Stimulated activated CD4-positive, alpha-beta T cell treated with anti-CD3 and anti-CD28 coated beads, TNF-alpha, amount 100 ng/mL, for 4 hours (primary cell): ENCODE measurements at places on chromosomes 4 and X.

DNA sequence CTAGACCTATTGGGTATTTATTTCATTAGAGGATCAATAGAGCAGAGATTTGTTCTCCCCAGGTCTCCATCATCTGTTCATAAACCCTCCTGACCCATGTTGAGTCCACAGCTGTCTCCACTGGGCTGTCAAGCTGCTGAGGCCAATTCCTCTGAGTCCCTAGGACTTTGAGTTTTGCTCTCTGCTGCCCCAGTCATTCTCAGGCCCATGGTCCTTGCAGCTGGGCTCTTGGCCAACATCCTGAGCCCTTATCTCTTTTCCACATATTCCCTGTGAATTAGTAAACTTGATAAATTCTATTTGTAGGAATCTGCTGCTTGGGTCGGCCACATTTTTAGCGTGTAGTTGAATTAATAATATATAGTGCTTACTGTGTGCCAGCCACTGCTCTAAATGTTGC, 41.9 kb downstream of the FHL1 start:
- no peak for DNase-seq

DNA sequence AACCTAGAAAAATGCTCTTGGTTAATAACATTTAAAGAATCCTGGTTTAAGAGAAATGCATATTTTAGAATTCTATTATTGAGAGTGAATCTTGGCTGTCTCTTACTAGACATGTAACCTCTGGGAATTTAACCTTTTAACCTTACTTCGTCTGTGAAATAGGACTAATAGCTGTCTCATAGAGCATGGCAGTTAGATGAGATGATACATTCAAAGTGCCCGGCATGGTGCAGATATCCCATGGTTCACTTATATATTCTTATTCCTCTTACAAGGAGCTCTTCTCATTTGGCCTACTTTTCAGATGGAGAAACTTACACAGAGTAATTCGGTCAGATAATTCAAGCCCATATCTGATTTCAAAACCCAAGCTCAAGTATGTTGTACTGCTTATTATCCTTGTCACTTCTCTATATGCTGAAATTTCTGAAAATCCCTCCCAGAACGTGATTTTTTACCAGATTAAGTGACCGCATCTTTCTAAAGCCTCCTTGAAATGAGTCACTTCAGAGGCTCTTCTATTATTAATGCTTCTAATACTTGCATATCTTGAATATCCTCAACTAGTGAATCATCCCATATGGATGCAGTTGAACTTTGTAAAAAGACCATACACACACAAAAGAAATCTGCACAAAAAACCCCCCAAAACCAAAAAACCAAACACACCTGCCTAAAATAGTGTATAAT, 4.9 kb downstream of the CDKN2AIP start:
- no peak for DNase-seq

- DNase-seq = no peak
Measured at GRCh38 chr4:184250795-184251669, 33.4 kb upstream of the ENPP6 start.

- no peak for DNase-seq
Measured at GRCh38 chr4:186936496-186937375, 213.1 kb upstream of the FAT1 start.

DNA sequence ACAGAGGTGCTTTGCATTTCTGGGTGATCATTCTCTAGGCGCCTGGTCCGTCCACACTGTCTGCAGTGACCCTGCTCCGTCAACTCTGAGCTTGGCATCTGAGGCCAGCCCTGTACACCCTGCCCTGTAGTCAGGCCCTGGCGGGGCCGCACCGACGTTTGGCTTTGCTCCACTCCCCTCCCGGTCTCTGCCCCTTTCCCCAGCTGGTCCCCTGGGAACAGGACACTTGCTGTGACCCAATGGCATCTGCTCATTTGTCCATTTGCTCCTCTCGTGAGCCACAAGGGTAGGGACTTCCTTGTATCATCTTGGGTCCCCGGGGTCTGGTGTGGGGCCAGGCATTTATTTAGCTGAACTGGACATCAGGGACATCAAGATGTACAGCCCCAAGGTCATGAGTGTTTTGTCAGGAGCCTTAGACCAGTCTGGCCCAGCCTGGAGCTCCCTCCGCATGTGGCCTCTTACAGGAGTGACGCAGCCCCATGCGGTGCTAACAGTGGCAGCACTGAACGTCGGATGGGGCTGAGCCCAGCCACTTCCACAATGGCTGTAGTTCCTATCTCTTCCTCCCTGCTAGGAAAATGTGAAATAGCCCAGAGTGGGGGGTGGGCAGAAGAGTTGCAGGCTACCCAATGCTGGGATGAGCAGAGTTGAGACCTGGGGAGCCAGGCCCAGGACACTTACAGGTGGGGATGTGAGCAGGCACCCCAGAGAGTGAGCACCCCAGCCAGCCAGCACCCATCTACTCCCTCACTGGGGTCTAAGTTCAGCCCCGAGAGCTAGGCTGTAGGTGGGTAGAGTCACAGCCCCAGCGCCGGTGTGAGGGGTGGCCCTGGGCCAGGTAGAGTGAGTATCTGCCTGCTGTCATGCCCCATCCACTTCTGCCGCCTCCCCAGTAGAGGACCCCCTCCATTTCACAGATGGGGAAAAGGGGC, 2.0 kb upstream of the SH3BP2 start:
- no peak for DNase-seq

GRCh38 chr4:25928379-25929297, 14.6 kb downstream of the SMIM20 start:
- no peak for DNase-seq

DNA sequence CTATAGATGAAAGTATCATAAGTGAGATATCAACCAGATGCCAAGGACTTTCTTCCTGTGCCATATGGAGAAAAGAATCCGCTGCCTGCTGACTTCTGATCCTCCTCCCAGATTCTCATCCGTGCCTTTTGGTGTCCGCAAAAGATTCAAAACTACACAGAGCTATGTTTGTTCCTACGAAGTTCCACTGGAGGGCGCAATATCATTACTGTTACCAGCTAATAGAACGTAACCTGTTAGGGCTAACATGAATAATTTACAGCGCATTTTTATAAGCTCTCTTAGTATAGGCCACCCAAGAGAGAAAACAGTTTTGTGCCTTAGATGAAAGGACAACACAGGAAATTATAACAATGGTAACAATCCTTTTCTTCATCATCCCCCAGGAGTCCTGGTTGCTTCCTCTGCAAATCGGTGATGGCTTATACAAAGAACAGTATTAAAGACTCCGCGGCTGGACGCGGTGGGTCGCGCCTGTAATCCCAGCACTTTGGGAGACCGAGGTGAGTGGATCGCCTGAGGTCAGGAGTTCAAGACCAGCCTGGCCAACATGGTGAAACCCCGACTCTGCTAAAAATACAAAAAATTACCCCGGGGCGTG, 22.8 kb upstream of the CENPVL3 start:
- DNase-seq = no peak

- DNase-seq = no peak
Measured at GRCh38 chr4:48343551-48343950, 2.2 kb downstream of the SLAIN2 start.

GRCh38 chrX:105821471-105822121, 743 bp upstream of the NRK start:
- no peak for DNase-seq

DNA sequence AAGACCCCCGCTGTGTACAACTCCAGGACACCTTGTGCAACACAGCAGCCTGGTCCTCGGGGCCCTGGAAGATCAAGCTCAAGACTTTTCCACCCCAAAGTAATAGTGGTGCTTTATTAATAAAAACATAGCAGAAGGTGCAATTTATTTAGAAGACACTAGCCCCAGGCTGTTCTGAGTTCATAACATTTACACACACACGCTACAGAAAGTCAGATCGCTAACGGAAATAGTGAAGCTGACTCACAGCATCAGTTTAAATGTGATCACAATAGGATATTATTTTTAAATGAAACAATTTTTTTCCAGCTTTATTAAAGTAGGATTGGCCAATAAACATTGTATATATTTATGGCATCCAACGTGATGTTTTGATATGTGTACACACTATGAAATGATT, 141.0 kb downstream of the STK32B start:
- DNase-seq = no peak

- no peak for DNase-seq
Measured at GRCh38 chrX:1440506-1440905, 12.2 kb downstream of the ASMTL start.

GRCh38 chr4:60581919-60582536, 618.1 kb upstream of the ADGRL3 start:
- no peak for DNase-seq

DNA sequence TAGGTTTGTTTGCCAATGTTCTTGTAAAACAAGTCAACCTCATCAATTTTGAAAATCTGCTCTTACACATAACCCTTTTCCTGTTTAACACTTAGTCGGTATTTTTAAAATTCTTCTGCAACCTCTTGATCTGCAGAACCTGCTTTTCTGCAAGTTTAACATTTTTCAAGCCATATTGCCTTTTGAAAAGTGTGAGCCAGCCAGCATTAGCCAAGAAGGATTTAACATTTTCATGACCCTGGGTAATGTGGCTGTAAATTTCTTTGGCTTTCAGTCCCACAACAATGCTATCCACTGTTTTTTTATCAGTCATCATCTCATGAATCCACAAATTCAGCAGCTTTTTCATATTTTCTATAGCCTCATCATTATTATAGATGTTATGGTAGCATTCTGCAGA, 956.5 kb downstream of the FAT4 start:
- DNase-seq = no peak

DNA sequence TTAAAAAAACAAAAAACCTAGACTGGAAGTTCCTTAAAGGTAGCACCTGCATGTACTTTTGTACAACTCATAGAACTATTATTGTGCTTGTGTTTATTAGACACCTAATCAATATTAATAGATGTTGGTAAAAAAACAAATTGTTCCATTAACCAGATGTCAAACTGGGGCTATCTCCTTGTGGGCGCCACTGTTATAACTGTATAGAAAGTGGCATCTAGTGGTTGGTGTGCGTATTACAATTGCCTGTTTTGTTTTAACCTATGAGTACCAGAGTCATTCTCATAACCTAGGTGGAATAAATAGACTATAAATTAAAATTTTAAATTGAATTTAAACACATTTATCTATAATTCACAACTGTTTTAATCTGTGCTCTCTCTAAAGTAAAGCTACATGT, 97.4 kb downstream of the COL4A5 start:
- DNase-seq = no peak

DNA sequence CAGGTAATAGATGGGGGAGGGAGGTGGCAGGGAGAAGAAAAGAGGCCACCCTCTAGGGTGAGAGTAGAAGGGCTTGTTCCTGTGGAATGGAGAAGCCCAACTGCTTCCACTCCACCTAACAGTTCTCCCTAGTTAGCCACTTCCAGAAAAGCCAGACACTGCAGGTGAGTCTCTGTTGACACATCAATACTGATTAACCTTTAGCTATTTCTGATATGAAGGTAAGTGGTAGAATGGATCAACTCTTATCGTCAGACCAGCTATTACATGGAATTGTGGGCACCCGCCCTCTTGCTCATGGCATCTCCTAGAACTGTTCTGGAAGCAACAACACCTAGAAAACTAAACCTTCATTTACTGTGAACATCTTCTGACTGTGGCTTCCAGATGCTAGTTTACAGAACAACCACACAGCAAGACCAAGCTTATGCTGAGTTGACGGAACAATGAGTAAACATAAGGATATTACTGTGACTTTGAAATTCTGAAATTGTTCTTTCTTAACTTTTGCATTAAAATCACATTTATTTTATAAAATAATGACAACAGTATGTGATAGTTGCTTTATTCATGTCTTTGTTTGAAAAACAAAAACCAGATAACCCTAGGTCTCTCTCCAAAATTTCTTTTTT, 44.7 kb downstream of the ANXA3 start:
- no peak for DNase-seq

DNA sequence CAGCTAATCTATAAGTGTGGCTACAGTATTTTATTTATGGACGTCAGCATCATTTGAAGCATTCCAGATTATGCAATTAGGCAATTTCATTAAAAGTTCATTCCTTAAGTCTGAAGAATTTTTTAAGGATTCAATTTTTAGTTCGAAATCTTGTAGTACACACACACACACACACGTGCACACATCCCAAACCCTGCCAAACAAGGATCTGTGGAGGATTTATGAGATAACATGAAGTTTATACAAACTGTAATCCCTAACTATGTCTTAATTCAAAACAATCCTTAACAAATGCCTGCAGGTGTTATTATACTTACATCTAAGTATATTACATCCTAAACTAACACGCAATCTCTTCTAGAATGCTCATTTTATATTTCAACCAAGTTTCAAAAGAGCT, 105.8 kb downstream of the ELOVL6 start:
- DNase-seq = no peak

GRCh38 chr4:10007793-10008608, 13.3 kb downstream of the SLC2A9 start:
- no peak for DNase-seq
